ENCODE measurements at places on chromosomes 2 and 18.

GRCh38 chr2:215900843-215901242, 112.5 kb downstream of the MREG start:
- DNase-seq: no peak

GRCh38 chr2:126885751-126886210, 12.9 kb upstream of the TEX51 start:
- DNase-seq: no peak

DNA sequence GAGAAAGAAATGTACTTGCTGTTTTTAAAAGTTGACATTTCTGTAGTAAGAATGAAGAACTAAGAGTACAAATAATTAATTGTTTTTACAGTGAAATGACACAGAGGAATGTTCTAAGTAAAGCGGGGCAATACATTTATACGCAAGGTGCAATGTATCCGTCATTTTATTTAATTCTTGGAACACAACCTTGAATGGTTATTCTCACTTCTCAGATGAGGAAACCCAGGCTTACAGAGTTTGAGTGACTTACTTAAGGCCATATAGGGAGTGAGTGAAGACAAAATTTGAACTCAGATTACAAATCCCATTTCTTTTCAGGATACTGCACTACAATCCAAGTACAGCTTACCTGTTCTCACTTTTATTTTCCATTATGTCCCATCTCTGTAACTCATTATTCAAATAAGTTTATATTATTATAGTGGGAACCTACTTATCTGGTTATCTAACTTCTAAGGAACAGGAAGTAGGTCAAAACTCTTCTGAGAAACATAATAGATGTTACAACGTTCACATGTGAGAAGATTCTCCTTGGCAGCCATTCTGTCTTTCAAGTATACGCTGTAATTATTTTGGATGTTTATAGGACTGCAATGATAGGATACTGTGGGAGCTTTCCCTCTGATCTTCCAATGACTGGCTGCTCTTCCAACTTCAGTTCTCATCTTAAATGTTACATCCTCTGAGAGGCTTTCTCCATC, 12.3 kb upstream of the STK17B start:
- DNase-seq: no peak

GRCh38 chr18:74337155-74337911, 21.7 kb downstream of the C18orf63 start:
- DNase-seq: no peak

GRCh38 chr2:191171708-191172355, 21.0 kb upstream of the STAT4 start:
- DNase-seq: no peak

- DNase-seq: no peak
These were observed 342.1 kb downstream of the EIPR1 start for GRCh38 chr2:3035385-3036050.

- DNase-seq: no peak
These were observed 202.9 kb downstream of the NDUFA10 start for GRCh38 chr2:239822146-239822831.

DNA sequence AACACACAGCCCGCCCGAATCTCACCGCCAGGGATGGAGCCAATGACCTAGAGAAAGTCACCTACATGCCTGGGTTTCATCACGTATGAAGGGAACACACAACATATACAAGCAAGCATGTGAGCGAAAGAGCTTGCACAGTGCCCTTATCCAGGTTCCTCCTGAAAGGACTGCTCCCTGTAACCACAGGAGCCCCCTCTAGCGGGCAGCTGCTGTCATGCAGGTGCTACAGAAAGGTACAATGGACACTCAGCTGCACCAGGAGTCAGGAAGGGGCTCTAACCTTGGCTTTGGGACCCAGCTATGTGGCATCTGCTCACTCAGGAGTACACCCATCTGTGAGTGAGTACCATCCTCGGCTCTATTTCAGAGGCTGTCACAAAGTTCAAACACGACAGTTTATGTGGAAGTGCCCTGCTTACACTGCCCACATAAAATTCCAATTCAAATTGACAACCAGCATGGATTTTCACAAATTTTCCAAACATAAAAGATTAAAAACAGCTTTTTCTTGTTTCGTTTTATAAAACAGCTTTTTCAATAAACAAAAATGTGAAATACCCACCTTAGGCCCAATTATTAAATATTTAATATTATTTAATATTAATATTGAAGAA, 3.5 kb downstream of the NDUFA10 start:
- peak; percentile 25 for DNase-seq

DNA sequence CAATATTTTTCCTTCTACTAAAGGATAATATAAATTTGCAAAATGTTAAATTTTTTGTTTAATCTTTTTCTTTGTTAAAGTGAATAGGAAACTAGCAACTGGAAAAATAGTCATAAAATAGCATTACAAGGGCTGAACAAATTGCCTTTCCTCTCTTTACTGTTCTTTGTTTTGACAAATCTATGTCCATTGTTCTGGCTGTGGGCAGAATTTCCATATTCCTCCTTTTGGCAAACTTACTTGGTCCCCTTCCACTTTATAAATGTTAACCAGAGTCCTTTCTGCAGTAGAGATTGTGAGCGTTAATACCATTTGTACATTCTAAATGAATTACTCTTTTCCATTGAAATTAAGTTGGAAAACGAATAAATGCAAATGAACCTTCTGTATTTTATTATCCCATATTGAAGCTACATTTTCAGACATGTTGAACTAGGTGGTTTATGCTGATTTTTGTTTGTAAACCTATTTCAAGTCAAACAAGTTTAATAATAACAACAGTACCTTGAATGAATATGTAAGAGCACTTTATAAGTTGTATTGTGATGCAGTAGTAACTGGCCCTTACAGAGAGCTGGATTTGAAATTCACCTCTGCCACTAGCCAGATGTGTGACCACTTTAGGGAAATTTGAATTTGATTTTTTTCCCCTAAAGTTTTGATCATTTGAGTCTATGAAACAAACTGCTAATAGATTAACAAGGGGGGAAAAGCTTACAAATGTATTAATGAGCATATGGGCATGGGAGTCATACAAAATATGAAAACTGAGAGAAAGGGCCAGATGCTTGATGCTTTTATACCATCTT, 3.3 kb downstream of the RNF125 start:
- DNase-seq: no peak

- no peak for DNase-seq
These were observed 186.6 kb downstream of the MTX2 start for GRCh38 chr2:176455816-176456291.

DNA sequence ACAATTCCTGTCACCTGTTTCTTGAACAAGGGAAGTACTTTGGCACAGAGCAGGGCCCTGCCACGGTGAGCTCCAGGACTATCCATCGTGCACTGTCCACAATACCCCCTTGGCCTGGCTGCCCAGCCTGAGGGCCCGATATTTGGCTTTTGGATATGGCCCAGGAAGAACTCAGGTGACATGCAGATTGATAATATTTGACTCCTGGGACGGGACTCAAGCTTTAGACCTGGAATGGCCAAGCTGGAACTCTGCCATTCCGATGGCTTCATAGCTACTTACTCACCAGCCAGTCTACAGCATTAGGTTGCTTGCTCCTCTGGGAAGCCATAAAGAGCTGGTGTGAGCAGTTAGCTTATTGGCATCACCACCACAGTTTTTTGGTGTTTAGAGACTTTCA, 26.6 kb downstream of the EML6 start:
- DNase-seq: no peak

DNA sequence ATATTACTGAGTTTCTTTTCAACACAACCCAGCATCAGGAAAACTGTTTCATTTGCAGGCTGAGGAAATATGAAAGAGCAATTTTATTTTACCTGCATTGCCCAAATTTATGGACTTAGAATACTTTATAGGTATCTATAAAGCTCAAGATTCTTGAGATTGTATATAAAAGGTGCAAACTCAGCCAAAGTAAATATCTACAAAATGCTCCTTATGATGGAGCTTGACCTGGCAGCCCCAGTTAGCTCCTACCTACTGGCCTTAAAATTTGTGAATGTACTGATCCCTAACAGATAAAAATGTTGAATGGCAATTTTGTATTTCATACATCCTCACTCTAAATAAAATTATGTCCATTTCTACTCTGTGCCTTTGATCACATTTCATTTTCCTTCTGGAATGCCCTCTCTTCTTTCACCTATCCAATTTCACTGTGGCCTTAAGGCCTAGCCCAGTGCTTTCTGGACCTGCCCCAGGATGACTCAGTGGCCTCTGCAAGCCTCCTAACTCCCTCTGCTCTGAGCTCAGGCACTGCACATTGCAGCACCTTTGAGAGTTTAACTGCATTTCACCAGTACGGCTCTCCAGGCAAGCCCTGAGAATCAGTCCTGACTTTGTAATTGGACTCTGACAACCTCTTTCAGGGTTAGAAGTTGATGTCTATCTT, 125.9 kb downstream of the ANTXR1 start:
- DNase-seq: no peak

- DNase-seq: no peak
These were observed 111.0 kb downstream of the KCNF1 start for GRCh38 chr2:11022591-11023273.

DNA sequence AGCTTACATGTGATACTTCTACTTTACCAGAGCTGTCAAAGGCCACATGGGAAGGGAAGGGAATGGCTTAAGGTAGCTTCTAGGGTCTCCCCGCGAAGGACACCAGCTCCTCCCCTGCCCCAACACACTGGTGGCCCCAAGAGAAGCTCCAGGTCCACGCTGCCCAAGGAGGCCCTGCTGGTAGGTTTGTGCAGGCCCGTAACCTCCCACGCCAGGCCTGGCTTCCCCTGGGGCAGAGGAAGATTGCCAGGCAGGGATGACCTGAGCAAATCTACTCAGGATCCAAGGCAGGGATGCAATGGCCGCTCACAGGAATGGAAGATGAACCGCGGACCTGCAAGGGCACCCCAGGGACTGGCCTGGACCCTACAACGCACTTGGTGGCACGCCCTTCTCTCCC, 205.1 kb downstream of the MGAT5 start:
- no peak for DNase-seq

GRCh38 chr18:29034113-29034856, 857.4 kb upstream of the CDH2 start:
- DNase-seq: no peak

DNA sequence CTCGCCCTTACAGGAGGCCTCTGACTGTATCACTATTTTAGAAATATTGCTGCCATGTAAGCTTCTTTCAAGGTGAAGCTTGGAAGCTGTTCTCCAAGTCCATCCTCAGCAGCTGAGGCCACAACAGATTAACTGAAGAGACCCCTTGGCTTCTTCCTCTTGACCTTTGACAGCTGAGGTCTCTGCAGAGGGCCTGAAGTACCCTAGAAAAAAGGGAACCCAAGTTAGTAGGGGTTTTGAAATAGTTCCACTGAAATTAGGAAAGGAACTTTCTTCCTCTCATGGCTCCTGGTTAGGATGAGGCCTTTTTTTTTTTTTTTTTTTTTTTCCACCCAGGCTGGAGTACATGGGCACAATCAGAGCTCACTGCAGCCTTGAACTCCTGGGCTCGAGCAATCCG, 15.5 kb upstream of the IHH start:
- no peak for DNase-seq

- DNase-seq: no peak
These were observed 267.7 kb downstream of the ALPK2 start for GRCh38 chr18:58361212-58361611.

- no peak for DNase-seq
These were observed 57.2 kb downstream of the SF3B1 start for GRCh38 chr2:197377670-197378069.

DNA sequence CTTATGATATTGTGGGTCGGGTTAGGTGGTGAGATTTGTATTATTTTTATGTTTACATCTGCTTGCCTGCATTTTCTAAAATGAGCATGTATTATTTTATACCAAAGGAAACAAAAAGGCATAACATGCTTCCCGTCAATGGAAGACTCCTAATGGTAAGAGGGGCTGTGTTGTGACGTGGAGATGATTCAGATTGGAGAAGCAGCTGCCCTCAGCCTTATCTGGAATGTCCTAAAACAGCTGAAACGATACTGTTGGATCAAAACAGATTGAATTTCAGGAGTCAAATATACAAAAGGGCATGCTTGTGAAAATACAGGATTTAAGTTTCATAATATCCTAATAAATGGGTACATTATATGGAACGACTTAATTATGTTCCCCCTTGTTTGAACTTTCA, 19.0 kb downstream of the DGKD start:
- no peak for DNase-seq

GRCh38 chr2:177538323-177538722, 145.8 kb downstream of the AGPS start:
- DNase-seq: no peak

- no peak for DNase-seq
These were observed 125.2 kb upstream of the ARL5A start for GRCh38 chr2:151953467-151953866.

- peak; percentile 75 for DNase-seq
These were observed 14.1 kb upstream of the PMAIP1 start for GRCh38 chr18:59885579-59886163.

GRCh38 chr2:58557176-58557575, 316.1 kb upstream of the FANCL start:
- DNase-seq: no peak

- no peak for DNase-seq
These were observed 21.1 kb downstream of the RHOB start for GRCh38 chr2:20467789-20468548.

DNA sequence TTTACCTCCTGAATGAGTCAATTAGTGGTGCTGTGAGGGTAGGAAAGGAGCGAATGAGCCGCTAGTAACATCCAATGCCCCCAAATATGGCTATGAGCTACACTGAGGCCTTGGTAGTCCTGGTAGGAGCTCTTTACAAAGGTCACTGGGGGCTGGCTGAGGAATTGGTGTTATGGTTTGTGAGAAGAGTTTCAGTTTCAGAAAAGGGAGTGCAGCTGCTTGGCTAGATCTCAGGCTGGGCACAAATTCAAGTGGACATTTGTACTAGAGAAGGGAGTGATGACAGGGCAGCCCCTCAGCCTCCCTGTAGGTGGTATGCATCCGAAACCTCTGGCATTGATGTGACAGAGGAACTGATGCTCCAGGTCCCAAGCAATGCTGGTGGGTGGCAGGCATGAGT, 13.9 kb upstream of the PAIP2B start:
- DNase-seq: no peak

DNA sequence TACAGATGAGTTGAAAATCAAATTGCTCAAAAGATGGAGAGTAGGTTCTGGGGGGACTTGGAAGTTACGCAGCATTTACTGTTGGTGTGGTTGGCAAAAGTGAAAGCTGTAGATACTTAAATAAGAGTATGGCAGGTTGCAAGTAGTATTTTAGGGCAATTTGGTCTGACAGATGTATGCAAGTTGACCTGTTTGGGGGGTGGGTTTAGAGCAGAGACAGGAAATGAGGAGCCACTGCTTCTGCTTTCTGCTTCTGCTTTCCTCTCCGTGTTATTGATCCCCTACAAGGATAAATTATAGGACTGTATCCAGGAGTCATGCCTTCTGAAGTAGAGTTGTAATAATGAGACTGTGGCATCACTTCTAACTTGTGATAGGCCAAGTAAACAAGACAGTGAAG, 71.2 kb downstream of the EPAS1 start:
- DNase-seq: peak; percentile 33

DNA sequence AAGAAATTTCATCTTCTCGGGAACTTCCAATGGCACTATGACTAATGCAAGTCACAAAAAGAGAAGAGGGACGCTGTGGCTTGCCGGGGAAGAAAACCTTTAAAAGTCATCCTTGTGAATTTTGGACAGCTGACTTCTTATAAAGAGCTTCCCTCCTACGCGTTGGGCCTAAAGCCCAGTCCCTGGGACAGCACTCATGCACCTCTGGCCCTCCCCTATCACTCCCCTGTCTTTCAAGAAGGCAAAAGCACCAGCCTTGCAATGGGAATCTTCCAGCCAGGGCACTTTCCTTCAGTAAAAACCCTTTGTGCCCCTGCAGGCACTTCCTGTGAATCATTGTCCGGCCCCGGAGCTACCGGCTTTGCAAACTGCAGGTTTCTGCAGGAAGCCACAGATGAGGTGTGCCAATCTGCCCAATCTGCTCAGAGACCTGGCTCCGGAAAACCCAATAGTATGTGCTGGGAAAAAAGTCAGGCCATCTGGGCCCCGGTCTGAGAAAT, 7.1 kb downstream of the MREG start:
- DNase-seq: peak; percentile 87

Measured in hematopoietic multipotent progenitor cell (in vitro differentiated cells).